ENCODE measurements at places on chromosomes 3 and 15.
A peak's percentile ranks its signal among the peaks of the same experiment; 100 is the strongest.

- no peak for DNase-seq
These were observed 135.3 kb downstream of the RPLP1 start for GRCh38 chr15:69587723-69588426.

DNA sequence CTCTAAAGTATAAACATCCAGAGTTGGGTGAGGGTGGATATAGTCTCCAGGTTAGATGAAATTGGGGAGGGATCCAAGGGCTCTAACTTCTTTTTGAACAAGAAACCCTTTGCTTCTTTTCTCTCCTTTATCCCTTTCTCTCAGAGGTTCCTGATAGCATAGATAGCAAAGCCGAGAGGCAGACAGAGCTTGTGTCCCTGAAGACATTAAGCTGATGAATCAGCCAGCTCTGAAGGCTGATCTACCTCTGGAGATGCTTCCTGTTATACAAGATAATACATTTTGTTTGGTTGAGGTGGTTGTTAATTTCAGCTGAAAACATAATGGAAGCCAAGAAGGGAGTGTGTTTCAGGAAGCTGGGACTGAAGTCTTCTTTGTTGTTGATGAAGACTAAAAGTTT, 193.2 kb downstream of the PDCD6IP start:
- DNase-seq: no peak

- DNase-seq: no peak
These were observed 4.3 kb upstream of the RBP2 start for GRCh38 chr3:139480585-139480984.

DNA sequence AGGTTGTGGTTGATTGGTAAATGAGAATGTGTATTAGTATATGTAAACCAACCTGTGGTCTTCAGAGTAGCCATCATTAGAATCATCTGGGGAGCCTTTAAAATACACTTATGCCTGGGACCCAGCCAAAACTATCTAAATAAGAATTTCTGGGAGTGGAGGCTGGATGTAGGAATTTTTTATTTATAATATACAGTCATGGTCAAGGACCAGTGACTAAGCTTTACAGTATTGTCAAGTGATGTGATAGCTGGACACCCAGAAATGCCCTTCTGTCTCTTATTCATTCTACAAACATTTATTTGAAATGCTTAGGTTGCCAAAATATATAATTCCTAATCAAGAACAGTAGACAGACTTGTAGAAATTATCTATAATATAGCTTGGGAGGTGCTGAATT, 132.2 kb downstream of the MBNL1 start:
- no peak for DNase-seq

GRCh38 chr3:50155491-50155878, 361 bp downstream of the SEMA3F start:
- no peak for DNase-seq

GRCh38 chr3:148309390-148310035, 388.2 kb upstream of the AGTR1 start:
- peak; percentile 48 for DNase-seq

DNA sequence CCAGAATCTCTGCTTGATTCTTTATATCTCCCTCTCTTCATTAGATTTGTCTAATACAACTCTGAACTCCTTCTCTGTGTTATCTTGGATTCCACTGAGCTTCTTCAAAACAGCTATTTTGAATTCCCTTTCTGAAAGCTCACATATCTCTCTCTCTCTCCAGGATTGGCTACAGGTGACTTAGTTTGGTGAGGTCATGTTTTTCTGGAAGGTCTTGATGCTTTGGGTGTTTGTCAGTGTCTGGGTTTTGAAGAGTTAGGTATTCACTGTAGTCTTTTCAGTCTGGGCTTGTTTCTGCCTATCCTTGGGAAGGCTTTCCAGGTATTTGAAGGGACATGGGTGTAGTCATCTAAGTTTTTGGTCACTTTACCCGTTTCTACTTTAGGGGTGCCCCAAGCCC, 781.8 kb downstream of the FHIT start:
- DNase-seq: no peak

Measured in hematopoietic multipotent progenitor cell treated with erythropoietin and hydrocortisone succinate and interleukin-3 and kit ligand, for 8 days (in vitro differentiated cells).